Kidney capillary endothelial cell (primary cell): ENCODE measurements at places on chromosomes 1 and 21.

DNA sequence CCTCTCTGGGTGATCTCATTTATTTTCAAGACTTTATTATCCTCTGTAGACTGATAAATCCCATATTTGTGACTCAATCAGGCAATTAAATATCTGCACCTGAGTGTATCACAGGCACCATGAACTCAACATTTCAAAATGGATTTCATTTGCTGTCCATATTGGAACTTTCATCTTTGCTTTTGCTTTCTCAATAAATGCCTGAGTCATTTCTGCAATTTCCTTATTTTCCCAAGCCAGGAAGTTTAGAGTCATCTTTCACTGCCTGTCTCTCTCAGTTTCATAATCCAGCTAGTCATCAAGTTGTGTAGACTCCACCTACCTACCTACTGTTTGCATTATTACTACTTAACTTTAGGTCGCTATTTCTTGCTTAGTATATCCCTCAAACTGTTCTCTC lies 540.9 kb downstream of the LMO4 start:
- DNase-seq, result peak; percentile 18

GRCh38 chr1:8667869-8668594 lies 149.4 kb downstream of the RERE start:
- DNase-seq, result peak; percentile 68

DNA sequence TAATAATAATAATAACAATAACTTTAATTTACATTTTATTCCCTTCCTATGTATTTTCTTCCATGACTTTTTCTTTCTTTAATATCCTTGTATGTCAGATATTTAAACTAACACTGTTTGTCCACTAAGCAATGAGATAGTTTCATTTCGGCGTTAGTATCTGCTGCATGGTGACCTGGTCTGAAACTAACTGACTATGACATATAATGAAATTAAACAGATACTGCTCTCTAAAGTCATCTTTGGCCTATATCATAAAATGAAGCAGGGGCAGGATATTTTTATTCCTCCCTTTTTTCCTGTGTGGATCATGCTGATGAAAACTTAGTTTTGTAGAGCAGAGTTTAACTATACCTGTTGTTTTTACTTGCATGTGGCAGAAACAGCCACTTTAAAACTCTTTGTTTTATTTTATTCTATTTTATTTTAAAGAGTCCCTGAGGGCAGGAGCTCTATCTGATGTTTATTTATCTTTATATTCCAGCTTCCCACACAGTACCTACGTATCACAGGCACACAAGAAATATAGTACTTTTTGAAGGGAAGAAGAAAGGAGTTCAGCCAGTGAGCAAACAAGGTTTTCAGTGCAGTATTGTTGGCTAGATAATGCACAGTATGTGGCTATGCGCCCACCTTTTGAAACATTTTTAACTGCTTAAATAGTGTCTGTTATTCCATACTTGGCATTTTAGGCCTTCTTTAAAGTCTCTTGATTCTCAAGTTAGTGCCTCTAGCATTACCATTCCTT lies 165.6 kb downstream of the PHTF1 start:
- no peak for DNase-seq

DNA sequence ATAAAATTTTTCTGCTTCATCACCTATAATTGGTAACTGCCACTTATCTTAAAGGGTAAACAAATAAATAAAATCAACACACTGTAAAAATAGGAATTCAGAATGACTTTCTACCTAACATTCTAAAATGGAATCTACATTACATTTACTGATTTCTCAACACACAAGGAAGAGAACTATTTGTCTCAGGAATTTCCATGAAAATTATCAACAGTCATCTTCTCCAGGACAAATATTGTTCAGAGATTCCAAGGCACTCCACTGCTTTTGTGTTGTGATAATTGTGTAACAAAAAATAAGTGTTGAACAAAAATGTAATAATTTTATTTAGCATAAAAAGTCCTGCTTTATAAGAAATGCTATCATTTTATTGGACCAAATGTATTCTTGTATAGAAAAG lies 7.3 kb downstream of the ODF2L start:
- DNase-seq, result no peak

DNA sequence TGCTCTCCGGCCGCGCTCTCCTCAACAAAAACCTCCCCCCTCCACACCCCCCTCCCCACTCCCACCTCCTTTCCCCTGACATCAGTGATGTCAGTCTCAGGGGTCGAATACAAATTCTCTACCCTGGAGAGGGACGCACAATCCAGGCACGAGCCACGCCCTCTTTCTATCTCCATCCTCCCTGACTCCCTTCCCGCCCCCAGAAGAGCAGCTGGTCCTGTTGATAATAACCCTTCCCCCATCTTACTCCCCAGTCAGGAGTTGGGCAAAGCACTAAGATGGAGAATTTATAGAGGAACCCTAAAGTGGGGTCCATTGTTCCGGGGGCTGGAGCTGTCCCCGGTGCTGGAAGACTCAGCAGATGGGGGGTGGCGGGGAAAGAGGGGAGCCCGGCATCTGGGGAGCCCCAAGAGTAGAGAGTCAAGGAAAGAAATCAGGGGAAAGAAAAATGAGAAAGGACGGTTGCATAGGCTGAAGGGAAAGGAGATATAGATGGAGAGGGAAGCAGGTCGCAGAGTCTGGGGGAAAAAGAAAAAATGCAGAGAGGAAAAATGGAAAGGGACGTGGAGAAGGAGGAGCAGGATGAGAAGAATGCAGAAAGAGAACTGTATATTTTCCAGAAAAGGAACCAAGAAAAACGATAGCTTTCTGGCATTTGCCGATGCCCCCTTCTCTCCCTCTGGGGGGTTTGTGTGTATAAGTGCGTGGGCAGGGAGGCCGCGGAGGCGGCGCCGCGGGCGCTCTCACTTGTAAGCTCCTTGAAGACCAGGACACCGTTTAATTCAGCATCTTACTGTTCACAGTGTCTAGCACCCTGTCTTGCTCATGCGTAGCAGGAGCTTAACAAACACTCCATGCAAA lies at the start of gene CELF3:
TSS of gene CELF3 (minus strand) at position 33 of the 861 bp plus-strand sequence. CDS start 783 bp downstream, outside the sequence.
- no peak for DNase-seq

- no peak for DNase-seq
Observed at GRCh38 chr21:45479691-45480675, 62.3 kb downstream of the SLC19A1 start.

DNA sequence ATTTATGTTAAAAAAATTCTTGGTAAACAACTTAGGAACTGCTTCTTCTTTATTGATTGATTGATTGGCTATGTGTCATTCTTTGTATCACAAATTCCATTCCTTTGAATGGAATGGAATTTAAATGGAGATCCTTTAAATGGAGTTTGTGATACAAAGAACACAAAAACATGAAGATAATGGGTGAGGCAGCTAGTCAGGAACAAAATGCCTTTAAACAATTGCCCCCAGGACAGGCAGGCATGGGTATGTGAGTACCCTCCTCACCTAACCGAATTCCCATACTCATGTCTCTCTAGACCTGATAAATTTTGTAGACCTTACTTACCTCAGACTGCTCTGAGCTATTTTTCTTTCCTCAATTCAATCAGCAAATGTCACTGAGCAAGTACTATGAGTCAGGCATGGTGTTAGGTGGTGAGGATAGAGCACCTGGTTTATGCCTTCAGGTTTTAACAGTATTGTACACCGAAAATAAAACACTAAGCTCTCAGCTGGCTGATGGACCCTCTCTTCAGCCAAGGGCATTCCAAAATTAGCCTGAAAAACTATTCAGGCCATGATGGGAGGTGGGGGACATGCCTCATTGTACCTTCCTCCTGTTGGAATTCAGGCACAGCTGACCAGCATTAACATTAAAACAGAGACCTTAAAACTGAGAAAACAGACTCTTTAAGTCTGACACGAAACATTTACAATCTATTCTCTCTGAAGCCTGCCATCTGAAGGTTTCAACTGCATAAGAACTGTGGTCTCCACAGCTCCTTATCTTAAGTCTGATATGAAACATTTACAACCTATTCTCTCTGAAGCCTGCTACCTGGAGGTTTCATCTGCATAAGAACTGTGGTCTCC lies 58.9 kb downstream of the OLFML3 start:
- DNase-seq, result no peak

GRCh38 chr1:168338589-168339503 lies 58.2 kb downstream of the TBX19 start:
- no peak for DNase-seq

DNA sequence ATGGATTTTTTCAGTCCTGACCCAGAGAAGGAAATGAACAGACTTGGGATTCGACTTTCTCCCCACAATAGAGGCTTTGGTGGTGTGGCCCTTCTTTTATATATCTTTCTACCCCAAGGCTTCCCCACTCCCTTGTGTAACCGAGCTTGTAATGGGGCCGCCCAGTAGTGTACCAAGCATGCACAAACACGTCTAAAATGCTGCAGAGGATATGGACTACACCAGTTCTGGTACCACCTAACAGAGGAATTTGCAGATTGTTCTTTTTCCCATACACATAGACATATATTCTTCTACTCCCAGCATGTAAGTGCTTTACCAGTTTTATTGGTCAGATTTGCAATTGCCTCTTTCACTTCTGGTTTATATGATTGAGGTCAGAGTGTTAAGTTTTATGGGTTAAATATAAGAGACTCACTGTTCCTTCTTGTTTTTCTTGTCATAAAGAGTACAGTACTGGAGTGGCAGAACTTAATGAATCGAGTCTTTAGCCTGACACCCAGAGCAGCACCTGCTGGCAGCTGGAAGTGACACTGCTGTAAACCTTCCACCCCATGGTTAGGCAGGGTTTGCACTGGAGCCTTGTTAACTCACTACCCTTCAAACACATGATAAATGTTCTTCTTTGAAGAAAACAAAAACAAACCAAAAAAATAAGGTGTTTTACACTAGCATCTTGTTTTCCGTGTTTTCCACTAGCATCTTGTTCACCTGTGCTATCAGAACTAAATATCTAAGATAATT lies 198.6 kb downstream of the PTPRC start:
- DNase-seq, result no peak

DNA sequence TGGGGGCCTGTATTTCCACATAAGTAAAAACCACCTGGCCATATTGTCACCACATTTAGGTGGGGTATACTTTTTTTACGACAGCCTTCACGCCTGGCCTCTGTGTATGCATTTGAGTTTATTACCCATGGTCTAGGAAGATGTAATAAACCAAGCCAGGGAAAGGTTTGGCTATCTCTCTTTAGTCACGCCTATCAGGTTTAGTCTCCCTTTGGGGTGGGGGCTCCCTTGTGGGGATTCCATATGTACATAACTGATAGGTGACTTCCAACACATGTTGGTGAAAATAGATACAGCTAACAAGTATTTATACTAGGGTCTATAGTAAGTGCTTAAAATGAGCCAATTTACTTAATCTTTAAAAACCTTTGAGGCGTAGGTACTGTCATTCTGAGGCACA lies 4.2 kb downstream of the YBX1 start:
- no peak for DNase-seq

GRCh38 chr1:87045761-87046304 lies 131.4 kb downstream of the HS2ST1 start:
- DNase-seq, result no peak
